ENCODE measurements at places on chromosomes 6 and 20. TPM values are rescaled to one million over a fixed set of nuclear protein-coding genes. Genes with fewer than 3 reads are reported as not detected.

PTGIS gene
- not detected for total RNA-seq

GRCh38 chr20:21365771-21366170, 31.6 kb downstream of the NKX2-4 start:
- no peak for DNase-seq

- no peak for DNase-seq
Observed at GRCh38 chr20:25544734-25545133, 40.6 kb downstream of the NINL start.

WFDC5 gene
- total RNA-seq: not detected

DNA sequence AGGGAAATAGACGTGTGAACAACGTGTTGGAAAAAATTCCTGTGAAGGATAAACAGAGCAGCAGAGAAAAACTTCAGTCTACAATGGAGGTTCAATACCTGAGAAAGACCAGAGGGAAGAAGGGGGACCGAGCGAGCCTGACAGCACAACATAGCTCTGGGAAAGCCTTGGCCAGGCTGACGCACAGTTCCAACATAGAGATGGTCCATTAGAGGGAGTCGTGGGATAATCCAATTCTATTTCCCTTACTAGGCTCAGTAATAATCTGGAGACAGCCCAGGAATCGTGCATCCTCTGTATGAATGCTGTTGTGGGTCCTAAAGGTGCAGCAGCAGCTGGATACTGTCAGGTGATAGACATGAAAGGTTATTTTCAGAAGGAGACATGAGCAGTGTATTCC, 370.8 kb upstream of the BTBD3 start:
- DNase-seq: no peak

DNA sequence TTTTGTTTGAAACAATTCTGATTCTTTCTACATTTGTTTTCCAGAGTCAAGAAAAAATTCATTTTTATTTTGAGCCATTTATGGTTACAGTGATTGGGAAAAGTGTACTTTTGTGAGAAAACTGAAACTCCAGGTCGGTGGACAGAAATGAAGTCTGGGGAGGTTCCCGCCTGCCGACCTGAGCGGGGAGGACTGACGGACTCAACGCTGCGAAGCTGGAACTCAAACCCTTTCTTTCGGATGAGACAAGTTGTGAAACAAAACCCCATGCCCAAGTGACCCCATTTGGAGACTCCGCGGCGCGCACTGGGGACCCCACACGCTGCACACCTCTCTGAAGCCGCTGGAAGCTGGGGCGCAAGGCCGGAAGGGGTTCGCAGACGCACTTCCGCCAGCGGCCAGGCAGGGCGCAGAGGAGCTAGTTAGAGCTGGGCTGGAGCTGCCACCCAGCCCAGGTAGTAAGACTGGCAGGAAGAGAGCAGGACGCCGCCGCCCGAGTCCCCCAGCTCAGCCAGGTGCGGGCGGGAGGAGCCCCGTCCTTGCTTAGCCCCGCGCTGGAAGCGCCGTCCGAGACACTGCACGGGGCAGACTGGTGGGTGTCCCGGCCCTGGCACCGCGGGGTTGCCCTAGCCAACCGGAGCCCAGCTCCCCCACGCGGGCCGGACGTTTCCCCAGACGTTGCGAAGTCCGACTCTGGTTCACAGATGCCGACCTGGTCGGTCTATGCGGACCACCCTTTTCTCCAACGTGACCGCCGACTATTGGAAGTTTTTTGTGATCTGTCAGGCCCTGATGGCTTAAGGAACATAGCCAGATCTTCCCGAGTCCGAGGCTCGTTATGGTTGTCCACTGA, 19.8 kb upstream of the ZSCAN16 start:
- DNase-seq: peak; percentile 78

KLHDC3 gene
- 35.6 TPM for total RNA-seq

SLA2 gene
- total RNA-seq: not detected

DNA sequence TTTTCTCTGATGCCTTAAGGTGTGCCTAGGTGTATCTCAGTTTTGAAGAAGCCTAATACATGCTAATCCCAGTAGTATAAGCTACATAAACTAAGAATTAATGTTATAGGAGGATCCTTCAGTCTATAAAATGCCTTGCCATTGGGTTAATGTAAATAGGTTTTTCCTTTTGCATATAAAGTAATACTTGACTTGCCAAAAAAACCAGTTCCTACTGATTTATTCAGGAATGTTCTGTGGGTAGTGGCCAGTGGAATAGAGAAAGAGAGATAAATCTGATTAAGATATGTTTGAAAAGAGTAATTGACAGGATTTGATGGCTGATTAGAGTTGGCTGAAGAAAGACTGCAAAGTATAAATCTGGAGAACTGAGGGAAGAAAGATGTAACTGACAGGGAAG, 273.4 kb downstream of the ZFAND3 start:
- DNase-seq: no peak

KIAA1755 gene
- not detected for total RNA-seq

DNA sequence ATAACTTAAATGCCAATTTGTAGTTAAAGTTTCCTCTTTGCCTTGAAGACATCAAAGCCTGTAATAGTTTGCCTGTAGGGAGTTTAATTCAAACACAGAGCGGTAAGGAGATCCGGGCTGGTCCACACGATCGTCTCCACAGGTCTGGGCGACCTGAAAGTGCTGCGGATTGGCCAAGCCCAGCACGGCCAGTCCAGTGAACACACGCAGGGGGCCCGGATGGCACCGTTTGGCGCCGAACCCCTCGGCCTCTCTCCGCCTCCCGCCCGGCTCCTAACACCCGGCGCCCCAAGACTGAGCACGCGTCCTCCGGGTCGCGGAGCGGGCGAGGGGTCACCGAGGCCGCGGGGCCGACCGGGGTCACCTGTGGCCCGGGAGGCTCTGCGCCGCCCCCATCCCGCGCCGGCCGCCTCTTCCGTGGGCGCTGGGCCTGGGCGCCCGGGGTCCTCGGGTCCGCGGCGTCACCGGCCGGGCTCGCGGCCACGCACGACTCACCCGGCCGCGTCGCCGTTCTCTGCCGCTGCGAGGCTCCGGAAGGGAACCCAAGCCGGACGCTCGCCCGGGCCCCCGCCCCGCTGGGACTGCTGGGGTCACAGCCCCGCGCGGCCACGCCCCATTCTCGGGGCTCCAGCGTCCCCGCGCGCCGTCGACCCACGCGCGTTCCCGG, 481 bp downstream of the SERPINB6 start:
- peak; percentile 58 for DNase-seq

GPR63 gene
- 0.42 TPM for total RNA-seq

TBP gene
- total RNA-seq: 20.7 TPM
